ENCODE measurements at places on chromosomes 5 and 9. TPM values are rescaled to one million over a fixed set of nuclear protein-coding genes. Genes with fewer than 3 reads are reported as not detected.

GRCh38 chr9:7402334-7403027 is 397.1 kb downstream of the DMAC1 start:
- no peak for DNase-seq

PRUNE2 gene
- total RNA-seq, result 558 TPM

FREM1 gene
- total RNA-seq, result 18.9 TPM

GABRA6 gene
- not detected for total RNA-seq

PDGFRB gene
- total RNA-seq, result 217 TPM

IRX1 gene
- not detected for total RNA-seq

GMCL2 gene
- not detected for total RNA-seq

BHMT gene
- total RNA-seq, result 0.49 TPM

LSM11 gene
- 5.2 TPM for total RNA-seq

Data from aorta (tissue), 5 donors.